ENCODE measurements at places on chromosomes 5 and 9. TPM values are rescaled to one million over a fixed set of nuclear protein-coding genes. Genes with fewer than 3 reads are reported as not detected.

The BRD3 gene
- 41.9 TPM for total RNA-seq

The DEPDC1B gene
- total RNA-seq, result 3.1 TPM

The SLC4A9 gene
- 0.17 TPM for total RNA-seq

- DNase-seq, result no peak
These were observed 1.5 kb upstream of the PRDM12 start for GRCh38 chr9:130662970-130663257.

The FAM174A gene
- total RNA-seq, result 29.6 TPM

GRCh38 chr5:153896117-153896516, 142.6 kb downstream of the FAM114A2 start:
- no peaks in the 10 kb centered on the region for H3K27me3 ChIP-seq
- no peak for DNase-seq
- H3K4me3 ChIP-seq, result no peak overlapping the region
- no peaks in the 10 kb centered on the region for H3K36me3 ChIP-seq

The ANKRD34B gene
- 0.14 TPM for total RNA-seq

DNA sequence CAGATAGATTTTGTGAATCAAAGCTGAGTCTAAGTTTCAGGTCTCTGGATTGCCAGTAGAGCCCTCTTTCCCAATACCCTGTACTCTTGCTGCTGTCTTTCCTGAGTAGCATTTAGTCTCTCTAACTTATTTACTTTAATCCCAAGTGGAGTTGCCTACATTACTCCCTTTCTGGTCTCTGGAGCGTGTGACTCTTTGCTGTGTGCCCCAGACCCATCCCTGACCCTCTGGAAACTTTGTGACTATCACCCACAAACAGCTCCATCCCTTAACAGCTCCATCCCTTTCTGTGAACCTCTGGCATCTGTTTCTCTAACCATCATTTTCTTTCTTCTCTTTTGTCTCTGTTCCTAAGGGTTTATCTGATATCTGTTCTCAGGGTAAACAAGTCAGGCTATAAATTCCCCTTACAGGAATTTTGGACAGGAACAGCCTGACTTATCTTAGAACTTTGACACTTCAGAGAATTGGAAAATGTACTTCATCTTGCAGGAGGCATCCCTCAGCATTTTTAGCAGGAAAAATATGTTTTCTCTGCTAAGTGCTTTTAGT, 1167.1 kb upstream of the SEMA6A start:
- H3K27me3 ChIP-seq, result no peaks in the 10 kb centered on the region
- H3K27ac ChIP-seq, result no peak overlapping the region
- H3K4me3 ChIP-seq, result no peak overlapping the region
- H3K4me1 ChIP-seq, result no peaks in the 10 kb centered on the region

The NIPSNAP3A gene
- total RNA-seq, result 26.7 TPM

DNA sequence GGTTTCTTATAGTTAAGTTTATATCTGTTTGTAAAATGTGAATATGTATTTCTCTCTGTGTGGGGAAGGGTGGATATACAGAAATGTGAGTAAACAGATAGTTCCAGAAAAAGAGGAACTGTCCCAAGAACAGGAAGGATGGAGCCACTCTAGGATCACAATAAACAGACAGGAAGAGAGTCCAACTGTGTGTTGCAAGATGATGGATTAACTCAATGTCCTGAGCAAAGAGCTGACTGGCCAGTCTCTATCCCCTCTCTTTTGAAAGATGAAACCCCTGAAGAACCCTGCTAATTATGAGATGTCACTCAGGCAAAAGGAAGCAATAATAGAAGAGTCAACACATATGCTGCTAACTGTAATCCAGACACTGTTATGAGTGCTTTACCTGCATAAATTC, 202.7 kb downstream of the SEMA6A start:
- H3K27ac ChIP-seq, result peak overlapping the region; percentile 80
- peaks cover 19% of the 10 kb centered on the region for H3K4me1 ChIP-seq
- H3K36me3 ChIP-seq, result no peaks in the 10 kb centered on the region
- no peaks in the 10 kb centered on the region for H3K27me3 ChIP-seq
- H3K4me3 ChIP-seq, result no peak overlapping the region

The ARHGEF39 gene
- not detected for total RNA-seq

DNA sequence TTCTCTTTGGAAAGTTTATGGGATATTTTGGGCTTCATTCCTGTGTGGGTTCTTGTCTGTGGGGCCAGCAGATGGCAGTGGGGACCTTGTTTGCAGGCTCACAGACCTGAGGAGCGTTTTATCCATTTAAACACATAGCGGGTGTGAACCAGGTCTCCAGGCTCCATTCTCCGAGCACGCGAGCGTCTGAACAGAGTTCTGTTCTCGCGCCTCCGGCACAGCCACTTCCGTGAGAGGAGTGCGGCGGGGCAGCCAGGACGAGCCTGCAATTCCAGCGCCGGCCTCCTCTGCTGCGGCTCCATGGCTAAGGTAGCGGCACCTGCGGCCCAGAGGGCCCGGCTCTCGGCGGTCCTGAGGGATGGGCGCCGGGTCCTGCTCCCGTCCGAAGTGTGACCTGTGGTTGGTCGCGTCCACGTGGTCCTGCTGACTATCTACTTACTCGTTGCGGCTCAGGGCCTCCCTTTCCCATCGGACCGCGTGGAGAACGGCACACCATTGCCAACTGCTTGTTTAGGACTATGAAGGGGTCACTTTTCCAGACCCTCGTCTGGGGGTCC, 7.3 kb downstream of the NRARP start:
- H3K27ac ChIP-seq, result peak overlapping the region; percentile 91
- no peak overlapping the region for H3K4me3 ChIP-seq
- H3K36me3 ChIP-seq, result no peaks in the 10 kb centered on the region
- peaks cover 42% of the 10 kb centered on the region for H3K4me1 ChIP-seq
- DNase-seq, result no peak

The HTR4 gene
- total RNA-seq, result not detected

- no peak overlapping the region for H3K4me3 ChIP-seq
- H3K4me1 ChIP-seq, result peaks cover 10% of the 10 kb centered on the region
- no peak for DNase-seq
- no peaks in the 10 kb centered on the region for H3K36me3 ChIP-seq
- peaks cover 12% of the 10 kb centered on the region for H3K27me3 ChIP-seq
These were observed 26.4 kb downstream of the FOXD1 start for GRCh38 chr5:73422164-73422563.

The SMIM33 gene
- total RNA-seq, result not detected

DNA sequence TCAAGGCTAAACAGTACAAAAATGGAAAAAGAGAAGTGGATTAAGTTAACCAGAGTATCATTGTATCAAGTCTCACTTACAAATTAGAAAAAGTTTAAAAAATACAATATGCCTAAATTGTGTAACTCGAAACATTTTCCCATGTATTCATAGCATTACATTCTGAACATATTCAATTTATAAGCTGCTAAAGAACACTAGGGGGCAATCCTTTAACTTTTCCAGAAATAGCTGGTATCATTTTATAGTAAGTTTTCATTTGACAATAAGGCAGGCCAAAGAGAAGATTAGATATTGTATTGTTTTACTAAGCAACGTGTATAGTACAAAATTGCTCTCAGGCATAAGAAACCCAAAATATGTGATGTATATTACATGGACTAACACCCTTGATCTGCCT, 234.6 kb downstream of the ADGRV1 start:
- no peak overlapping the region for H3K27ac ChIP-seq
- no peaks in the 10 kb centered on the region for H3K27me3 ChIP-seq
- no peaks in the 10 kb centered on the region for H3K36me3 ChIP-seq
- H3K4me3 ChIP-seq, result no peak overlapping the region

- no peaks in the 10 kb centered on the region for H3K36me3 ChIP-seq
- no peaks in the 10 kb centered on the region for H3K27me3 ChIP-seq
- H3K27ac ChIP-seq, result no peak overlapping the region
These were observed 312.3 kb downstream of the MLLT3 start for GRCh38 chr9:20310024-20310423.

- no peaks in the 10 kb centered on the region for H3K27me3 ChIP-seq
- H3K27ac ChIP-seq, result no peak overlapping the region
- DNase-seq, result no peak
- no peaks in the 10 kb centered on the region for H3K36me3 ChIP-seq
- no peak overlapping the region for H3K4me3 ChIP-seq
These were observed 37.3 kb upstream of the TRIO start for GRCh38 chr5:14105718-14106410.

- H3K4me1 ChIP-seq, result no peaks in the 10 kb centered on the region
- no peaks in the 10 kb centered on the region for H3K27me3 ChIP-seq
- H3K36me3 ChIP-seq, result no peaks in the 10 kb centered on the region
- no peak for DNase-seq
These were observed 1038.3 kb downstream of the TLE1 start for GRCh38 chr9:80651044-80651443.

GRCh38 chr5:142293486-142293885, 31.3 kb downstream of the SPRY4 start:
- no peak for DNase-seq
- H3K27me3 ChIP-seq, result no peaks in the 10 kb centered on the region
- H3K27ac ChIP-seq, result no peak overlapping the region
- H3K4me1 ChIP-seq, result peaks cover 33% of the 10 kb centered on the region
- no peak overlapping the region for H3K4me3 ChIP-seq
- H3K36me3 ChIP-seq, result peaks cover 3% of the 10 kb centered on the region

DNA sequence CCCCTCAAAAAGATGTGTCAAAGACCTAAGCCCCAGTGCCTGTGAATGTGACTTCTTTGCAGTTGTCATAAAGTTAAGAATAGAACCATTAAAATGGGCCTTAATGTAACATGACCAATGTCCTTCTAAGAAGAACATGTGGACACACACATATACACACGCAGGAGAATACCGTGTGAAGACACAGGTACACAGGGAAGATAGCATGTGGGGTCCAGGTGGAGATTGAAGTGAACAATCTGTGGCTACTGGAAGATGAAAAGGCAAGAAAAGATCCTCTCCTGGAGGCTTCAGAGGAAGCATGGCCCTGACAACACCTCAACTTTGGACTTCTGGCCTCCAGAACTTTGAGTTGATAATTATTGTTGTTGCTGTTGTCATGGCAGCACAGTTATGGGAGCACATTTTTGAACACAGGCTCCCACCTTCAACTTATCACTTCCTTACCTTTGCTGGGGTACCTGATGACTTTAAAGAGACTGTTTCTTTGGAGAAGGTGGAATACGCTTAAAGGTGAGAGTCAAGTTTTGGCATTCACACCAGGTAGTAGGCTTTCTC, 123.5 kb upstream of the ADCY2 start:
- no peak overlapping the region for H3K4me3 ChIP-seq
- DNase-seq, result no peak
- no peaks in the 10 kb centered on the region for H3K36me3 ChIP-seq
- H3K27me3 ChIP-seq, result no peaks in the 10 kb centered on the region
- no peak overlapping the region for H3K27ac ChIP-seq

DNA sequence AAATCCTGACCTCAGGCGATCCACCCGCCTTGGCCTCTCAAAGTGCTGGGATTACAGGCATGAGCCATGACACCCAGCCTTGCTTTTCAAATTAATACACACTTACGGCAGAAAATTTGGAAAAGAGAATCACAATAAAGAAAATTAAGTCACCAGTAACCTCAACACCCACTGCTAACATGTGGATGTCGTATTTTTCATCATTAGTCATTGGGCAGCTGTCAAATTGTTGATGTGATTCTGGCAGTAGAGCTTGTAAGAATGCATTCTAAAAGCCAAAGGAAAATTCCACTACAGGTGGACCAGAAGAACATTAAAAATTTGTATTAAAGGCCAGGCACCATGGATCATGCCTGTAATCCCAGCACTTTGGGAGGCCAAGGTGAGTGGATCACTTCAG, 237.3 kb upstream of the TUT7 start:
- no peak overlapping the region for H3K4me3 ChIP-seq
- H3K36me3 ChIP-seq, result no peaks in the 10 kb centered on the region
- no peaks in the 10 kb centered on the region for H3K4me1 ChIP-seq
- no peaks in the 10 kb centered on the region for H3K27me3 ChIP-seq
- no peak for DNase-seq
- H3K27ac ChIP-seq, result no peak overlapping the region
